ENCODE measurements at places on chromosomes 1 and 21.

- DNase-seq, result no peak
Observed at GRCh38 chr1:82934074-82934473, 1064.9 kb downstream of the TTLL7 start.

- no peak for DNase-seq
Observed at GRCh38 chr1:192535916-192536664, 39.5 kb upstream of the RGS1 start.

DNA sequence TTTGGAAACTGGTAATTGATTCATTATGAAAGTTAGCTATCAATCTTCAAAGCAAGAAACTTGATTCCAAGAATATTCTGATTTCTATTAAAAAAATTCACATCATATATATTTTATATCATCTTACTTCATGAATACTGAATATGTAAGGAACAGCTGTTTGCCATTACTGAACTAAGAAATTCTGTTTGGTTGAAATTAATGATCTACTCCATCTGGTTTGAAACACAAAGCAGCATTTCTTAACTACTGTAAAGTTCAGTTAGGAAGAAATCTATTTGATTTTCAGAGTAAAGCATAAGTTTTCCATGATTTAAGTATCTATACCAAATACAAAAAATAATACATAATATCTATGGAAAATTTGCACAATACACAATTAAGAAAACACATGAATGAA is 66.0 kb upstream of the SCYL3 start:
- no peak for DNase-seq

- no peak for DNase-seq
Observed at GRCh38 chr21:16563795-16564194, 834.0 kb downstream of the USP25 start.

- DNase-seq, result no peak
Observed at GRCh38 chr1:33946836-33947235, 83.0 kb downstream of the HMGB4 start.

DNA sequence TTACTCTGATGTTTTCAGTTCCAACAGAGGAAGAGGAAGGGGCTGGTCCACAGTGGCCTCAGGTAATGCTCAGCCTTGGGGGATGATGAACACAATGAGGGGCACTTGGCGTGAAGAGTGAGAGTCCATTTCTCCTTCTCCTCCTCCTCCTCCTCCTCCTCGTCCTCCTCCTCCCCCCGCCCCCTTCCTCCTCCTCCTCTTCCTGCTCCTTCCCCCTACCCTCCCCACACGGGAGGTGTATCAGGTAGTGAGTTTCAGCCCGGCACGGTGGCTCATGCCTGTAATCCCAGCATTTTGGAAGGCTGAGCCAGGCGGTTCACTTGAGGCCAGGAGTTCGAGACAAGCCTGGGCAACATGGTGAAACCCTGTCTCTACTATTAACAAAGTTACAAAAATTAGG is 17.3 kb upstream of the GPR157 start:
- DNase-seq, result no peak

DNA sequence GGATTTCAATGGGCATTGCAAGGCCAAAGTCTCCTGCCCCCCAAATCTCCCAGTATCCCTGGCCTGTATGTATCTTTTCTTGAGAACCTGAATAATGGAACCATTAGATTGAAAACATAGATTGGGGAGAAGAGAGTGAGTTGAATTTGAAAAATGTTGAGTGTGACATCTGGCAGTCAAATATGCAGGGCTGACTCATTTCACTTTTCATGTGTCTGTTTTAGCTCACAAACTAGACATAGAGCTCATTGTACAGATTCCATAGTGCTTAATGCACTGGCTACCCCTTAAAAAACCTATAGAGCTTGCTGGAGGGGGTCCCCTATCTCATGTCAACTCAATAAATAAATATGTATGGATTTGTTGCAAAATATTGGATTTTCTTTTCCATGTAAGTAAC is 30.8 kb downstream of the DDR2 start:
- DNase-seq, result no peak

DNA sequence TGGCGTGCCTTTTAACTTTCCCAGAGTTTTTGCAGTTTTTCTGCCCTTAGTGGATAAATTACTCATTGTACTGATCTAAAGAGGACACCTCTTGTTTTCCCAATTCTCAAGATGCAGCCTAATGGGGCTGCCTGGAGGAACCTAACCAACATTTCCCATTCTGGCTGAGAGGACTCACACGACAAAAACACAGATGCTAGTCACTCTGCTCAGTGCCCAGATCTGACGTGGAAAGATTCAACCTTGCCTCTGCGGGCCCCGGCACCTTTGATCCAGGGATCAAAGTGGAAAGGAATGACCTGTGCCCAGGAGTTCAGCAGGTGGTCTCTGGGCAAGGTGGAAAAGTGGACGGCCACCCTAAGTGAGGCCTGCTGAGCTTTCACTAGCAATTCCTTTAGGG is 162.4 kb upstream of the FMN2 start:
- no peak for DNase-seq

DNA sequence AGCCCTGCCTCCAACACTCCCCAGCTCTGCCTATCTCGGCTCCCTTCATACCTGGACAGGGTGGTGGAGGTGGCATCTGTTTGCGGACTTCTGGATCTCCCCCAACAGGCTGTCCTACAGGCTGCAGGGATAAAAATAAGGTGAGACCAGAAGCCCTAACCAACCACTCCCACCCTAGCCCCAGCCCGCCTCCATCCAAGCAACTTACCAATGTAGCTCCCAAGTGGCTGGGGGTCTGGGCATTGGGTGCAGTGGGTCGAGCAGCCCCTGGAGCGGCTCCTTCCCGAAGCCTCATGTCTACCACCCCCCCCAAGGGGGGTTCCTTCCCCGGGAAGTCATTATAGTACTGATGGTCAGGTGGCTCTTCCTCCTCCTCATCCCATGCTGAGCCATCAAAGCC is 4.4 kb downstream of the SHC1 start:
- DNase-seq, result no peak

- DNase-seq, result no peak
Observed at GRCh38 chr1:39452540-39452939, 38.9 kb upstream of the BMP8A start.

GRCh38 chr1:224617410-224618355 is 1.6 kb downstream of the CNIH3 start:
- DNase-seq, result no peak

- DNase-seq, result no peak
Observed at GRCh38 chr1:212971312-212971711, 21.0 kb downstream of the VASH2 start.

- no peak for DNase-seq
Observed at GRCh38 chr1:14112613-14113012, 412.6 kb downstream of the PRDM2 start.

GRCh38 chr1:50972766-50973165 is 2.7 kb downstream of the CDKN2C start:
- DNase-seq, result no peak

GRCh38 chr1:10965546-10966226 is 46.8 kb upstream of the TARDBP start:
- no peak for DNase-seq

DNA sequence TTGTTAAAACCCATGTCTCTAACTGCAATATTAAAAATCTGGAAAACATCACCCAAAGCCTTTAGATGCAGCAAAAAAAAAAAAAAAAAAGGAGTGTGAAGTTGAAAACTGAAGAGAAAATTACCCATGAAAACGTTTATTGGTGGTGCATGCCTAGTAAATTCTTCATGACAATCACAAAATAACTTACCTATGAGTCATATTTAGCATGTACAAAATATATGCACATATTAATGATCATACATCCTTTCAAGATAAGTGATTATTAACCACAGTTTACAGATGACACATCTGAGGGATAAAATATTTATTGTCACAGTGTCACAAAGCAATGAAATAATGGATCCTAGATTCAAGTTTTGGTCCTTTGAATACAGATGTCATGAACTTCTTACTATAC is 505.2 kb upstream of the NR5A2 start:
- DNase-seq, result no peak

GRCh38 chr1:65792669-65793358 is at the start of gene PDE4B:
Gene PDE4B, plus strand, starts transcription at chr1:65792895.
- no peak for DNase-seq

- no peak for DNase-seq
Observed at GRCh38 chr1:16077406-16078245, 4.2 kb upstream of the FAM131C start.
